ENCODE measurements at places on chromosomes 12 and 14.

DNA sequence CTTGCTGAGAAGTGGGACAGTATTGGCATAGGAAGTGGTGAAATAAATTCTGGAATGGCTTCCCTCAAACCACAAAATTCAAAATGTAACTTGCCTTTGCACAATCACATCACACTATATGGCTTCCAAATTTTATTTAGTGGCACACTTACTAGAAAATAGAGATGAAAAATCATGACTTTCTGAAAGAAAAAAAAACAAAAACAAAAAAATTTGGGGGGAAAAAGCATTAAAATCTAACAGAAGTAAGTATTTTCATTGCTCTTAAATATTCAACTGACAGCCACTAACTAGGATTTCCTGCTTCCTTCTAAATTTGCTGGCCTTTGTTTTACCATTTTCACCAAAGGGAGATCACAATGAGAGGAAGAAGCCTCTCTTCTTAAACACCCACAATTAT is 23.0 kb downstream of the ATF7 start:
- DNase-seq, result no peak

DNA sequence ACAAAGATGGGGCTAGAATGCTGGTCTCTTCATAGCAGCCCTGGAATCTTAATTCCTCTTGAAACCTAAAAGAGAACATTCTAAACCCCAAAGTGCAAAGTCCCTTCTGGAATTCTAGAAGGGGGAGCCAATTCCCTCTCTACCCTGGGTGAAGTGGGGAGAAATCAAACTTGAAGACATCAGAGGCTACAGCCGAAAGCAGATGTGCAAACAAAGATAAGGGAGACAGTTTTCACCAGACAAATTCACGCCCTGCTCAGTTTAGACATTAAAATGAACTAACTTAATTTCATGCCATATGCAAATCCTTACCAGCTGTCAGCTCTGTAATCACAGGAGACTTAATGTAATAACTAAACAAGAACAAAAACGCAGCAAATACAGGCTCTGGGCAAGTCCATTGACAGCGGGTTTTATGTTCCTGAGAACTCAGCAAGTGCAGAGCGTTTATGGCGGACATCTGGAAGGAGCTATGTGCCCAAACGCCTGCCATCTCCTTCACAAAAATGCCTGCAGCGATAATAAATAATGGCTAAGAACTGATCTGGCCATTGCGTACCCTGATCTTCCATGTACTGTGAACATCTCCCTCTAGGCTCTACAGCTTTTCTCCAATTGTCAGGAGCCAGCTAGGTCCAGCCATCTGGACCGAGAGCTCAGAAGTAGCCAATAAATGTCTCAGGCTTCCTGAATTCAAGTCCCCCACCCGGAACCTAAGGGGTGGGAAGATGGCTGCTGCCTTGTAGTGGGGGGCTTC is 19.1 kb upstream of the FICD start:
- no peak for DNase-seq

DNA sequence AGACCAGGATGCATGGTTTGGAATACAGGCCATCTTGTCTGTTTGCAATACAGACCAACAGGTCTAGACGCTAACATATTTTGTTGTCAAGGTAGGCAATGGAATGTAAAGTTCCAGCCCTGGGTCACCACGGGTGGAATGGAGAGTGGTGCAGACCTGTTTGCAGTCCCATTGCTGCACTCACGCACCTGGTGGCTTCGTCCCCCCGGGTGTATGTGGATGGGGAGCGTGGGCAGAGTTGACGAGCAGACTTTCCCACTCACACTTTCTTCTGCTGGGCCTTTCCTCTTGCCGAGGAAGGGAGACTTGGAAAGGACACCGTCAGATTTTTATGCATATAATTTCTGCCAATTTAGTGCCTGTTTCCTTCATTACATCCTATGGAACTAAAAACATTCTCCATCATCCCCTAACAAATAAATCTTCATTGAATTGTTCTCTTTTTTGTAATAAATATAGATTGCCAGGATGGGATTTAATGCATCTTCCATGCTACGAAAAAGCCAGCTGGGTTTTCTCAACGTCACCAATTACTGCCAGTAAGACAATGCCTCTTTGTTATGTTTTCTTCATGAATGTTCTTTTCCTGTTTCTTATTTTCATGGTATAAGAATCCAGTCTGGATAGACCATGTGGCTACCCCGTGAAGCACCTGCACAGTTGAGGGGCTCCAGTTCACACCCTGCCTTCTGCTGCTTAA is 15.2 kb downstream of the DCAF4 start:
- no peak for DNase-seq

- no peak for DNase-seq
These were observed 762.9 kb downstream of the C12orf50 start for GRCh38 chr12:87266305-87266704.

- DNase-seq, result no peak
These were observed 20.4 kb downstream of the CMKLR1 start for GRCh38 chr12:108318472-108319275.

GRCh38 chr14:69878251-69878650 is 965 bp upstream of the SMOC1 start:
- DNase-seq, result no peak

GRCh38 chr12:100138048-100138802 is 4.4 kb downstream of the BLTP3B start:
- DNase-seq, result no peak

GRCh38 chr14:105092171-105093037 is 27.2 kb upstream of the GPR132 start:
- no peak for DNase-seq

DNA sequence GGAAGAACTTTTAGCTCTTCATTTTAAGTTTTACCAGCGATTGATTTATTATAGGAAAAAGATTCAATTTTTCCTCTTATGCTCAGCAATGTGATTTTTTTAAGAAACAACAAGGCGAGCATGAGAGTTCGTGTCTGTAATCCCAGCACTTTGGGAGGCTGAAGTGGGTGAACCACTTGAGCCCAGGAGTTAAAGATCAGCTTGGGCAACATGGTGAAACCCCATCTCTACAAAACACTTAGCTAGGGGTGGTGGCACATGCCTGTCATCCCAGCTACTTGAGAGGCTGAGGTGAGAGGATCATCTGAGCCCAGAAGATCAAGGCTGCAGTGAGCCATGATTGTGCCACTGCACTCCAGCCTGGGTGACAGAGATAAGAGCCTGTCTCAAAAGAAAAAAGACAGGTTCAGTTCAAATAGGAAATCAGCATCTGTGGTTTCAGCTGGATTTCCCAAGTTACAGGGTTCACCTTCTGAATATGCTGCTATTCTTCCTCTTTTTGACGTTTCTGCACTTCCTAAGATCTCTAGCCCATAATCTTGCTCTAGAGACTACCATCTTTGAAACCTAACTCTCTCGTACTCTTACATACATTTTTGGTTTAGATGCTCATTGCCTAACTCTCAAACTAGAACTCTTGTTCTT is 274.7 kb downstream of the SEC23A start:
- no peak for DNase-seq

- no peak for DNase-seq
These were observed 9.8 kb downstream of the TMTC2 start for GRCh38 chr12:82696543-82696942.

DNA sequence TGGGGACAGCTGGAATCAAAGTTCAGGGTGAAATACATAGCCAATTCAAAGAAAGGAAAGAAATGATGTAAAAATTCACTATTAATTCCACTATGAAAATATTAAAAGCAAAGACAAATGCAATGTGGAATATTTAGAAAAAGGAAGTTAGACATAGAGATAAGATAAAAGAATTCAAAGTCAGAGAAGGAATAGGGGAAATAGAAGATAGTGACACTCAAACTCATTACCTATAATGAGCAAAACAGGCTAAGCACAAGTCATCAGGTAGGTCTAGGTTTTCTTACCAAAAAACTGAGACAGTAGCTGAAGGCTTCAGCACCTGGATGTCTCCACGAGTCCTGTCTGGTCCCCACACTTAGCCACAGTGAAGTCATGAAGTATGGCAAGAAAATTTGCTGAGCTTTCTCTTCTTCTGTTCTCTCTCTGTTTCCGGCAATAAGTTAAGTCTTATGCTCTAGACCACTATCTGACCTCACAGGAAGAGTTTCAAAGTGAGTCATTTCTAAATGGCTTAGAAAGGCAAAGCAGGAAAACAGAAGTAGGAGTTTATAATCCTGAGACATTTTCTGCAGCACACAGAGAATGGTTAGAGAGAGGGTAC is at the start of gene C3AR1:
Gene C3AR1 (minus strand): TSS at position 369 of the 604 bp plus-strand sequence. CDS start 6,174 bp downstream, outside the sequence.
- DNase-seq, result peak; percentile 52

DNA sequence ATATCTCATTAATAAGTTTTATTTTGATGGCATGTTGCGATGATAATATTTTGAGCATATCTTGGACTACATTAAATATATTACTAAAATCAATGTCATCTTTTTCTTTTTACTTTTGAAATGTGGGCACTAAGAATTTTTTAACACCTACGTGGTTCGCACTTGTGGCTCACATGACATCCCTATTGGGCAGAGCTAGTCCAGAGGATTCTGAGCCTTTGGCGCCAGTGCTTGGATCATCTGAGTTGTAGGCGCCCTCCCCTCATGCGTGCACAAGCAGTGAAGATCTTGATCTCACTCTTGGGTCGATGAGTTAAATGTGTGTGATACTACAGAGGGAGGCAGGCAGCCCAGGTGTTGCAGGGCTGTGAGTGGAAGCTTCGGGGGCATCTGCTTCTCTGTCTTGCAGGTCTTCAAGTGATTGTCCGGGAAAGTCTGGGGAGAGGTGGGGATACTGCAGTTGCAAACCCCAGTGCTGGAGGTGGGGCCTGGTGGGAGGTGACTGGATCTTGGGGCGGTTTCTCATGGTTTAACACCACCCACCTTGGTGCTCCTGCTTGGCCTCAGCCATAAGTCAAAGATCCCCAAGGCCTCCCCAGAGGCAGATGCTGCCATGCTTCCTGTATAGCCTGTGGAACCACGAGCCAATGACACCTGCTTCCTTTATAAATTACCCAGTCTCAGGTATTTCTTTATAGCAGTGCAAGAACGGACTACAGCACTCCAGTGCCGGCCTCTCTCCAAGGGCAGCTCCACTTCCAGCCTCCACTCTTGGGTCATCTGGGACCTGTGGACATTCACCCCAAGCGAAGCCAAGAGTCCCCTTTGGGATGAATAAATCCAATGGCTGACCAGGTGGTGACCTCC is 46.1 kb upstream of the PPP2R5C start:
- no peak for DNase-seq

- no peak for DNase-seq
These were observed 379.5 kb downstream of the LRFN5 start for GRCh38 chr14:41986083-41986645.

Data from GM13977 (cell line).